ENCODE measurements at places on chromosomes 13 and 19.

DNA sequence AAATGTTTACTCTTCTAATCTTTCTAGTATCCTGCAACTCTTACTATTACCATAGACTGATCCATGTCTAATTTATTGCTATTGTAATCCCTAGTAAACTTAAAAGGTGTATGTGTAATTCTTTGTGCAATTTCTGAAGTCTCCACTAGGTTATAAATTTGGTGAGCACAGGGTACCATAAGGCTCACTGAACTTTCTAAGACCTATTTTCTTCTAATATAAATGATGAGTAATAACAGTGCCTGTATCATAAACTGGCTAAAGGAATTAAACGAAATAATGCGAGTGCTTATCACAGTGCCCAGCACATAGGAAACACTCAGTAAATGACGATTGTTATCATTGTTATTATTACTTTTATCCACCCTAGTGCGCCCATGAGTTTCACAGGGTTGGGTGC is 119.1 kb downstream of the KLF12 start:
- DNase-seq, result no peak

GRCh38 chr19:45138303-45138751 is 22.5 kb downstream of the NKPD1 start:
- DNase-seq, result no peak

DNA sequence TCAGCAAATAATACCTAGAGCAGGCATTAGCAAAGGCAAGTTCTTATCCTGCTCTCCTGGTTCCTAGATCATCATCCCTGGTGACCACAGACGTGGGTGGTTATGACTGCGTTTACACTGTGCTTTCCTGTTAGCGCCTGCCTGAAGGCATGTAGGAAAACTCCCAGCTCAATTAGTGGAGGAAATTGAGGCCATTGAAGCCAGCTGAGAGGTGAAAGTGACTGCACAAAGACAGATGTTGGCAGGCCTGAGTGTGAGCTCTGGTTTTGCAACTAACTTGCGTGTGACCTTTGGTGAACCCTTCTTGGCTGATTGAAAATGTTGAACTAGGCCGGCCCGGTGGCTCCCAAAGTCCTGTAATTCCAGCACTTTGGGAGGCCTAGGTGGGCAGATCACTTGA is 17.5 kb upstream of the NWD1 start:
- no peak for DNase-seq

GRCh38 chr19:47272448-47273312 is 2.0 kb upstream of the INAFM1 start:
- DNase-seq, result no peak

- DNase-seq, result no peak
Measured at GRCh38 chr13:99990126-99990977, 8.8 kb downstream of the ZIC2 start.

- no peak for DNase-seq
Measured at GRCh38 chr13:112481458-112481857, 105.3 kb downstream of the SPACA7 start.

GRCh38 chr19:33535226-33535625 is 13.6 kb upstream of the PEPD start:
- DNase-seq, result no peak

GRCh38 chr13:45310341-45311131 is 30.4 kb downstream of the TPT1 start:
- no peak for DNase-seq

- DNase-seq, result no peak
Measured at GRCh38 chr19:44757735-44758505, 9.4 kb downstream of the BCL3 start.

DNA sequence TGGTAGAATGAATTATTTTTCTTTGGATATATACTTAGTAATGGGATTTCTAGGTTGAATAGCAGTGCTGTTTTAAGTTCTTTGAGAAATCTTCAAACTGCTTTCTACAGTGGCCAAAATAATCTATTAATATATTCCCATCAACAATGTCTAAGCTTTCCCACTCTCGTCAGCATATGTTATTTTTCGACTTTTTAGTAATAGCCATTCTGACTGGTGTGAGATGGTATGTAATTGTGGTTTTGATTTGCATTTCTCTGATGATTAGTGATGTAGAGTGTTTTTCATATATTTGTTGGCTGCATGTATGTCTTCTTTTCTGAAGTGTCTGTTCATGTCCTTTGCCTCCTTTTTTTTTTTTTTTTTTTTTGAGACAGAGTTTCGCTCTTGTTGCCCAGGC is 90.2 kb upstream of the CSNK1A1L start:
- DNase-seq, result no peak

DNA sequence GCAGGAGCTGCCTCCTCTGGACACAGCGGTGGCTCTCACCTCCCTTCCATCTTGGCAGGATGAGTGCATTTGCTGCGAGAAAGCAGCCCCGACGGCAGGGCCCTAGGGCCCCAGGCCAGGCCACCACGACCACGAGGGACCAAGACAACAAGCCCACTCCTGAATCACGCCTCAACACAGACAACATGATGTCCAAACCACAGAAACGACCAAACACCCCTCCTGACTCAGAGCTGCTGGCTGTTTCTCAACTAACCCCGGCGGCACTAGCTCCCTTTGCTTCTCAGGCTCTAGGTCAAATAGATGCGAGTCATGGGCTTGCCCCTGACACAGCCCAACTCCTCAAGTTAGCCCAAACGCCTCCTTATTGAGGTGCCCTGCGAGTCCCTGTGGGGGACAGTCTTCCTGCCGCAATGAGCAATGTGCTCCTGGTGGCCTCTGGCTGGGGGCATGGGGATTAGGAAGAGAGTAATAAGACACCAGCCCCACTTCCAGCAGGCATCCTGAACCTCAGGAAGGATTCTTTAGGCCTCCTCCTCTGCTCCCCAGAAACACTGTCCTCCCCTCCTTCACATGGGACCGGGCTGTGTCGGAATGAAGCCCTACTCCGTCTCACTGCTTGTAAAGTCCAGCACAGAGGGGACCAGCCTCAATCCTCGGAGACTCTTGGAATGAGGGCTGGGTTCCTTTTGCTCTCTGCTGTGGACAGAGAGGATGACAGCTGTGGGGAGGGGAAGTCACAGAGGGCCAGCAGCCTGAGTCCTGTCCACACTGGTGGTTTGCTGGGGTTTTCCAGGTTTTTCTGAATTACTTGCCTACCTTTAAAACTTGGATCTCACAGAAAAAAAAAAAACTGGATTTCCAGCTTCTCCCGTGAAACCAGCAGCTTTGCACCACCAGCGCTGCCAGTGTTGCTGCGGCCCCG is 6.9 kb upstream of the ATF5 start:
- DNase-seq, result no peak

DNA sequence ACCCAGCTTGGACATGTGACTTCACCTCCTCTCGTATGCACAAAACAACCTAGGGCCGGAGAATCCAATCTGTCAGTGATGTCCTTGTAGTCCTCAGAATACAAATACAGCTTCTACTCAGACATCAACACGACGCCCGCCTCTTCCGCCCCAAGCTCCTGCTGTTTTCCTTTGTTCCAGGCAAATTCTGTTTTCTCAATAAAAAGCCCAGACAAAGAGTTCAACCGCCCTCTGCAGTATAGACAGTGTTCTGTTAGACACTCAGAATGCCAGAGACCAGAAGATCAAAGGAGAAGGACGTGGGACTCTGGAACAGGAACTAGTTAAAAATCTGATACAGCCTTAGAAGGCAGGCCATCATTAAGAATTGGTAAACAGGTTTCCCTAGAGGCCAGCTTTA is 42.0 kb upstream of the GGACT start:
- no peak for DNase-seq

DNA sequence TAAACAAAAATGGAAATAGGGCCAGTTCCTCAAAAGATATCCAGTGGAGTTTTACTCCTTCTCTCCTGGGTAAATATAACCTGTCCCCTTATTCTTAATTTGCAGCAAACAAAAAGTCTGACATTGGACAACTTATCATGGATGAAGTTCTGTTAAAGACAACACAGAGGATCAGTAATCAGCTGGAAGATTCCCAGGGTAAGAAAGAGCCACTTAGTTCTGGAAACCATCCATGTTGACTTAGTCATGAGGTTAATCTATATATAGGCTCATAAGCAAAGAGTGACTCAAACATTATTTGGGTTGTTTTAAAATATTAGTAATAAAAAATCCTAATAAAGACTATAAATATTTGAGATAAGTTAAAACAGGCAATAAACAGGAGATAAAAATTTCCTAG is 40.5 kb upstream of the EBPL start:
- no peak for DNase-seq

- DNase-seq, result no peak
Measured at GRCh38 chr19:46659151-46660007, 1.6 kb downstream of the DACT3 start.

DNA sequence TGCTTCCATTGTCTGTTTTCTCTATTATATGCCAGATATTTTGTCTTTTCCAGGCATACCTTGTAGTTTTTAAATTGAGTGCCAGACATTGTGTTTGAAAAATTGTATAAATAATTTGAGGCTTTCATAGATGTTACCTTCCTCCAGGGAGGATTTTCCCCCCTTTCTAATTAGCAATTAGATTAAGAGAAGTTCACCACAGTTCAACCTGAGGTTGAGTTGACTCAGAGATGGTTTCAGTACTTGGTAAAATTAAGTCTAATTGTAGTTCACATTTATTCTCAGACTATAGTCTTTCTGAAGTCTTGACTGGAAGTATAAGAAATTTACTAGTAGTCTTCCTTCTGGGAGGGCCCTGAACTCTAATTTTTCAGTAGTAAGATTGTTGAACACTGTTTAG is 104.1 kb upstream of the SCEL start:
- DNase-seq, result no peak

DNA sequence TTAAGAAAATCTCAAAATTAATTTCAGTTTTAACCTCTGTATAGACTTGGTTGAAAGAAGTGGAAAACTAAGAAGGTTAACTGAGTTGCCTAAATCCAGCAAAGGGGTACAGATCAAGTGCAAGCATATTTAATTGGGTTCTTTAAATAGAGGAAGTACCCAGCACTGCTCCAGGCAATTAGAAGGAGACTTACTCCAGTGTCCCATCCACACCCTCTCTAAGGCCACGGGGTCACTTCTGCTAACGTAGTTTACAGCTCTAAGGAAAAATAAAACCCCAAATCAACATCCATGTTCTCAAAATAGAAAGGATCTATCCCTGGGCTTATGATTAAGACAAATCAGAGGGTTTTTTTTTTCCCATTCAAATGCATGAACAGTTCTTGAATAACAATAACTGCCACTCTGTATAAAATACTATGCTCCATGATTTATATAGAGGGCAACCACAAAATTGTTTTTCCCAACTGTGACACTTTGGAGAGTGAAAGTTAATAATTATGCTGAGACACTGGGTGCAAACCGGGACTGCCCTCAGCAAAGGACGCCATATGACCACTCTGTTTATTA is 4.6 kb downstream of the FRY start:
- DNase-seq, result no peak

DNA sequence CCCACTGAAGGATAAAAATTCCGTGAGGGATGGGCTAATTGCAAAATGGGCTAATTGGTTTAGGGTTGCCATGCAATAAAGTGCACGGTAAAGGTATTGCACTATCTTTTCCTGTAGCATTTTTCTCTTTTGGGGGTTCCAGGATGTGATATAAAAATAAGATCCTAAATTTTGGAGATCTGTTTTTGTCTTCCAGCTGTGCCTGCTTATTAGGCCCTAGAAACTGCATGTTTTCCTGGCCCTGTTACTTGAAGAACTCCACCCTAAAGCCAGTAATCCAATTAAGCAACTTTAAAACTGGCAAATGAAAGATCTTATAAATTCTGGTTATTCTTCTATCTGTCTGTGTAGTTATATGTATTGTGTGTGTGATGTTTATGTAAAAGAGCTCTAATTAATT is 2489.6 kb downstream of the PCDH9 start:
- DNase-seq, result no peak

- DNase-seq, result no peak
Measured at GRCh38 chr13:24147570-24147963, 13.0 kb upstream of the SPATA13 start.

DNA sequence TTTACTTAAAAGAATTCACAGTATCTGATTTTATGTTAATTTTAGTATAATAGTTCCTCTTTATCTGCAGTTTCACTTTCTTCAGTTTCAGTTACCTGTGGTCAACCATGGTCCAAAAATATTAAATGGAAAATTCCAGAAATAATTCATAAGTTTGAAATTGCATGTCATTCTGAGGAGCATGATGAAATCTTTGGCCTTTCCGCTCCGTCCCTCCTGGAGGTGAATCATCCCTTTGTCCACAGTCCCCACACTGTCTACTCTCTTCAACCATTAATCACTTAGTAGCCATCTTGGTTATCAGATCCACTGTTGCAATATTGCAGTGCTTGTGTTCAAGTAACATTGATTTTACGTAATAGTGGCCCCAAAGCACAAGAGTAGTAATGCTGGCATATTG is 26.9 kb downstream of the SLITRK6 start:
- no peak for DNase-seq

DNA sequence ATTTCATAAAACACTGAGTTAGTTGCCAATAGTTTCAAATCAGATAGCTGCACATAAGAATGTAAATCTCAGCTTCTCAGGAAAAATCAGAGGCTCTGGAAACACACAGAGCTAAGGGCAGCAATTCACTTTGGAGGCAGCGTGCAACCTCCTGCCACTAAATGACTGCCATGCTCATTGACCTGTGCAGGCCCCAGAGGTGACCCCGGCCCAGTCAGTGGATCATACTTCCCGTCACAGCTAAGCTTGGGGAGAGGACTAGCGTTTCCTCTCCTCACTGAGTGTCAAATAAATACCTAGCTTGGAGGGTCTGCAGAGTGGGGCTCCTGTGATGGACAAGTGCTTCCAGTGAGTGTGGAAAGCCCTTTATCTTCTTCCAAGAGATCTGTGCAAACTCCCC is 67.2 kb downstream of the UQCRFS1 start:
- no peak for DNase-seq

DNA sequence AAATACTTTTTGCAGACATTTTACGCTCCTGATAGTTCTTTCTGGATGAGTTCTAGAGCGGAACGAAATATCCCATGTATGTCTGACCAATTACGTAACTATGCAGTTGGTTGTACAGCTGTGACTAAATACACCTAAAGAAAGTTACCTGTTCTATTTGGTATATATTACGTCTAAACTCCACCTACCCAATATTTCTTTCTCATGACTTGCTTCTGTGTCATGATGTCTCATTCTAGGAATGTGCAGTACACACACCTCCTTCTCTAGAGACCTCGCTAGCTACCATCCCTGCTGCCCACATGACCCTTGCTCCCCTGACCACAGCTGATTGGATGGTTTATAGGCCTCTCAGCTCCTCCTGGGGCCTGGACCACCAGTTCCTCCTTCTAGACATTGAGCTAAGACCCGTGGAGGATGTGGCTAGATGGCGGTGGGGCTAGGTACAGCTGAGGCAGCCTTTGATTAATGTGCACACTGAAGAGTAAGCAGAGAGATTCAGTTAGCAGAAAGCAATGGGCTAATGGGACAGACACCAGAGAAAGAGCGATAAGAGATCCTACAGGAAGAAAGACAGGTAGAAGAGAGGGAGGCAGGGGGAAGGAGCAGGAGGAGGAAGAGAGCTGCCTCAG is 422.1 kb downstream of the COG6 start:
- no peak for DNase-seq

- no peak for DNase-seq
Measured at GRCh38 chr13:27810461-27810860, 18.2 kb downstream of the GSX1 start.

GRCh38 chr19:23378948-23379347 is 16.3 kb downstream of the ZNF91 start:
- DNase-seq, result no peak
